ENCODE measurements at places on chromosomes 5 and 9.

GRCh38 chr9:93962561-93963440, 7.6 kb upstream of the BARX1 start:
- no peaks in the 10 kb centered on the region for H3K36me3 ChIP-seq
- no peak overlapping the region for H3K27ac ChIP-seq
- DNase-seq, result peak; percentile 48

DNA sequence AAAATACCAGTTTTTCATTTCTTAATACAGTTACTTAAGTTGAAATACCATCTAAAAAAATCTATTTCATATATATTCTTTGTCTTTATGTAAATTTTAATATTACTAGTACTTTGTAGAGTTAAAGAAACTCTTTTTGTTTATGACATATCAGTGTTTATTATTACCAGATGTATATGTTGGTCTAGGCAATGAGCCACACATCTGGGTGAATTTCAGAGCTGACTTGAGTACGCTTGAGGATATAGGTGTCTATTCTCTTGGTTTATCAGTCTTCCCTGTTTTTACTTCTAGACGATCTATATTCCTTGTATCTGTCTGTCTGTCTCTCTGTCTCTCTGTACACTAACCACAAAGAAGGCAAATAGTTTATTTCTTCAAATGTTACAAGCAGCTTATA, 2.9 kb downstream of the SMAD5 start:
- H3K36me3 ChIP-seq, result no peaks in the 10 kb centered on the region
- no peak for DNase-seq
- no peak overlapping the region for H3K4me3 ChIP-seq
- no peaks in the 10 kb centered on the region for H3K4me1 ChIP-seq

DNA sequence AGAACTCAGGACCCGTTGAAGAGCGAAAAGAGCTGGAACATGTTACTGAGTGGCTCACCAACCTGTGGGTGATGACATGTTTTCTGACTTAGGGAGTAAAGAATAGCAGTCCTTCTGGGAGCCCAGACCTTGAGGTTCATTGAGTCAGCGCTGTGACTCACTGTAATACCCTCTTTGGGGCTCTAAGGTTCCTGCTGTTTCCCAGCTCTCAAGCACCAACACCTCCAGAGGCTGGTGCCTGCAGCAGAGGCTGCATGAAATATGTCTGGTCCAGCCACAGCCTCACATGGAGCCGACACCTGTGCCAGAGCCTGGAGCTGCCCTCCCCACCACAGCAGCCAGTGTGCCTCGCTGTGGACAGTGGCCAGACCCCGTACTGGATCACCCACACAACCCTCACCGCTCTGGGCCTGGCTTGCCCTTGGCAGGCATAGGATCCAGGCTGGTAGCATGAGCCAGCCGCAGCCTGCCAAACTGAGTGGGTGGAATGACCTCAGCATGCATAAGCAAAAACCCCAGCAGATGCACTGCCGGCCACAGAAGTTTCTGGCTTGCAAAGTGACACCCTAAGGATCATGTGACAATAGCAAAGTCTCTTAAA, 143.5 kb upstream of the MRPS30 start:
- no peaks in the 10 kb centered on the region for H3K4me1 ChIP-seq
- no peak for DNase-seq
- H3K27me3 ChIP-seq, result no peaks in the 10 kb centered on the region
- H3K36me3 ChIP-seq, result no peaks in the 10 kb centered on the region
- H3K4me3 ChIP-seq, result no peak overlapping the region
- no peak overlapping the region for H3K27ac ChIP-seq

DNA sequence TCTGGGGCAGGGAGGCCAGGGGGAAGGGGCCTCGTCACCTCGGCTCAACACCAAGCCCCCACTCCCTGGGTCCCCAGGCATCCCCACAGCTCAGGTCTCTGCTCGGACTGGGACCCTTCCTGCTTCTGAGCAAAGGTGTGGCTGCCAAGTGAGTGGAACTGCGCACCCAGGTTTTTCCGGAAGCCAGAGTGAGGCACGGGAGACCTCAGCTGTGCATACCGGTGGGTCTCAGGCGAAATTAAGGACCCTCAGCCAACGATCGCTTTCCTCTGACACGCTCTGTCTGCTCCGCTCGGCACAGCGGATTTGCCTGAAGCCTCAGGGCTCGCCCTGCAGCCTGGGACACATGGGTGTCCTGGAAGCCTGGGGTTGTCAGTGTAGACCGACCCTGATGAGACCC, 41.0 kb upstream of the IRX4 start:
- no peak overlapping the region for H3K4me3 ChIP-seq
- no peak for DNase-seq
- H3K4me1 ChIP-seq, result no peaks in the 10 kb centered on the region
- H3K27ac ChIP-seq, result no peak overlapping the region
- peaks cover 6% of the 10 kb centered on the region for H3K27me3 ChIP-seq

GRCh38 chr9:89738137-89738932, 133.5 kb downstream of the GADD45G start:
- H3K36me3 ChIP-seq, result no peaks in the 10 kb centered on the region
- H3K4me3 ChIP-seq, result no peak overlapping the region
- H3K27ac ChIP-seq, result no peak overlapping the region
- H3K27me3 ChIP-seq, result no peaks in the 10 kb centered on the region

DNA sequence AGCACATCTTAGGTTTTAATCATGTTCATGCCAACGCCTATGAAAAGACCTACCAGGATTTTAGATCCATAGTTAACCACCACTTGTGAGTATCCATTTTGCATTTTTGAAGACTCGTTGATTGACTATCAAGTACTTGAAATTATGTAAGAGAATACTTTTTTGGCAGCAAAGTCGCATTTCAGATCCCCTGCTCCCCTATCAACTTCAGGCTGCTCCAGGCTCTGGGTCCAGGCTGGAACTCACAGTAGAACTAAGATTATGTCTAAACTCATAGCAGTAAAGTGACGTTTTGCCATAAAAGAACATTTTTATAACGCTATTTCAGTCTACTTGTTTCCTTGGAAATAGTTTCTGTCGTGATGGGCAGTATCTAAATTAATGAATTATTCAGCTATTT, 267.7 kb downstream of the FANCC start:
- H3K36me3 ChIP-seq, result no peaks in the 10 kb centered on the region
- peaks cover 9% of the 10 kb centered on the region for H3K4me1 ChIP-seq
- peaks cover 3% of the 10 kb centered on the region for H3K27me3 ChIP-seq
- DNase-seq, result no peak

DNA sequence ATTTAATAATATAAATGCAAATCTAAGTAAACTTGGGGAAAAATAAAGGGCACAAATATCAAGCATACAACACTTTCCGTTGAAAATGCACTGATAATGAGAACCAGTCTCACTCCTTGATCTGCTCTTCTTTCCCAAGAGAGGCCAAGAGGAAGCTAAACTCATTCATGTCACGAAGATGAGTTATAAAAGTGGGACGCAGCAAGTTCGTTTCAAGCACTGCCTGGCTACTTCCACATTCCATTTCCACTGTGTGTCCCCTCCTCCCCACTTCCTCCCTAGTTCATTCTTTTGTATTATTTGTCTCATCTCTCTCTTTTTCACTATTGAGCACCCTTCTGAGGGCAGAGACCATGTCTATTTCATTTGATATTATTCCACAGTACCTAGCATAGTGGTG, 158.1 kb downstream of the SLC24A2 start:
- no peaks in the 10 kb centered on the region for H3K36me3 ChIP-seq
- no peak overlapping the region for H3K27ac ChIP-seq
- H3K4me3 ChIP-seq, result no peak overlapping the region
- no peaks in the 10 kb centered on the region for H3K4me1 ChIP-seq
- no peak for DNase-seq
- no peaks in the 10 kb centered on the region for H3K27me3 ChIP-seq

GRCh38 chr9:114399381-114399780, 11.6 kb upstream of the AKNA start:
- no peak overlapping the region for H3K4me3 ChIP-seq
- H3K36me3 ChIP-seq, result no peaks in the 10 kb centered on the region

DNA sequence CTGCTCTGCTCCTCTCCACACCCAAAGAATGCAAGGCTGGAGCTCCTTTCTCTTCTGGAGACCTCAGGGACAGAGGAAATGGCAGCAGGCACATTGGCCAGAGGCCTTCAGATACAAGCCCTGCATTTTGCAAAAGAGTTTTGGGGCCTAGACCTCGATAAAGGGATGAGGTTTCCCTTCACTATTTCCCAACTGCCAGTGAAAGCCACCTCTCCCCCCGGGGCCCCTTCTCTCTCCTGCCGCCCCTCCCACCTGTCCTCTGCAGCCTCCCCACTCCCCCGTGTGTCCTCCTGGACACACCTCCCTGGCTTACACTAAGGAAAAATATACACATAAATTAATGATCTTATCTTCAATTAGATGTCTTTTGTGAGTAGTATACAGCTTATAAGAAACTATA, 21.3 kb upstream of the LMNB1 start:
- H3K36me3 ChIP-seq, result no peaks in the 10 kb centered on the region
- H3K27me3 ChIP-seq, result no peaks in the 10 kb centered on the region
- DNase-seq, result no peak
- no peak overlapping the region for H3K27ac ChIP-seq
- no peak overlapping the region for H3K4me3 ChIP-seq

DNA sequence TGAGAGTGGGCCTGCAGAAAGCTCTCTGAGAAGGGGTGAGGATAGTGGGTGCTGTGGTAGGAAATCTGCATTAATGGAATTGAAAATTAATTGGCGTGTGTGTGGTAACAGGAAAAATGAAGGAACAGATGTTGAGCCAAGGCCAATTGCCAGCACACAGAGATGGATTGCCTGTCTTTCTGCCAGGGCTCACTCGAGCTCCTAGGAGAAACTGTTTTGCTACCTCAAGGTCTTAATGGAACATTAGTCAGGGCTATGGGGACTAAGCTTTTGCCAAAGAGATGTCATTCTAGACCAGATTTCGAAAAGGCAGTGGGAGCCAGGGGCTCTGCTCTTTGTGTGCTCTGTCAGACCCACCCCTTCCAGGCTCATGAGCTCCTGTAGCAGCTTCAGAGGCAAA, 124.0 kb upstream of the EFNA5 start:
- DNase-seq, result no peak
- H3K4me1 ChIP-seq, result no peaks in the 10 kb centered on the region
- no peaks in the 10 kb centered on the region for H3K27me3 ChIP-seq
- H3K36me3 ChIP-seq, result no peaks in the 10 kb centered on the region

DNA sequence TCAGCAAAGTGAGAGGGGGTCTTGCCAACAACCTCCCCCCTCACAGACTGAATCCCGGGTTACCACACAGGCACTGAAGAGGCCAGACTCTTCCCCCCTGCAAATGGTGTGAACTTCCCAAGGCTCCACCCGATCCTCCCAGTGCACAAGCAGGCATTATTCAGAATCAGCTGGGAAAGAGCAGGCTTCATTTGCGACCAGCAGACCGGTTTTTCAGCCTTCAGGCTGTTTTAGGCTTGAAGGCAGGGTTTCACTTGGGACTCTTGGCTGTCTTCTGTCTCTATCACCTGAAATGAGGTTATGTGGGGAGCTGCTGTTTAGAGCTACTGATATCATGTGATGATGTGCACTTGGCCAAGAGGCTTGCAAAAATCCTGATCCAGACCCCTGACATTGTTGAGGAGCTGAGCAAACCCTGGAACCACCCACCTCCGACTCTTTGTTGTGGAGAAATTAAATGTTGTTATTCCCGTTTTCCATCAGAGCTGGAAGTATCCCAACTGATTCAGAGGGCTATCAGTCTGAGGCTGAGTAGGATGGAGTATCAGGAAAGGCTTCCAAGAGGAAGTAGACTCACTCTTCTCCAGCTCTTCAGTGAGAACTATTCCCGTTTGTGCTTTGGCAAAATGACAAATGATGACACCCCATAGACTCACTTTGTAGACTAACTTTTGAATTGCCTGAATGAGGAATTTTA, 63.3 kb upstream of the ZFR start:
- DNase-seq, result no peak
- H3K4me3 ChIP-seq, result no peak overlapping the region
- no peaks in the 10 kb centered on the region for H3K36me3 ChIP-seq
- no peak overlapping the region for H3K27ac ChIP-seq
- peaks cover 9% of the 10 kb centered on the region for H3K4me1 ChIP-seq
- no peaks in the 10 kb centered on the region for H3K27me3 ChIP-seq

GRCh38 chr5:170885809-170886208, 24.0 kb downstream of the RANBP17 start:
- no peaks in the 10 kb centered on the region for H3K4me1 ChIP-seq
- no peaks in the 10 kb centered on the region for H3K36me3 ChIP-seq
- no peak for DNase-seq
- H3K27ac ChIP-seq, result no peak overlapping the region
- no peaks in the 10 kb centered on the region for H3K27me3 ChIP-seq

- H3K4me3 ChIP-seq, result no peak overlapping the region
- no peaks in the 10 kb centered on the region for H3K36me3 ChIP-seq
- H3K27ac ChIP-seq, result no peak overlapping the region
- no peak for DNase-seq
- peaks cover 14% of the 10 kb centered on the region for H3K27me3 ChIP-seq
These were observed 438 bp upstream of the ARSI start for GRCh38 chr5:150303070-150303615.

DNA sequence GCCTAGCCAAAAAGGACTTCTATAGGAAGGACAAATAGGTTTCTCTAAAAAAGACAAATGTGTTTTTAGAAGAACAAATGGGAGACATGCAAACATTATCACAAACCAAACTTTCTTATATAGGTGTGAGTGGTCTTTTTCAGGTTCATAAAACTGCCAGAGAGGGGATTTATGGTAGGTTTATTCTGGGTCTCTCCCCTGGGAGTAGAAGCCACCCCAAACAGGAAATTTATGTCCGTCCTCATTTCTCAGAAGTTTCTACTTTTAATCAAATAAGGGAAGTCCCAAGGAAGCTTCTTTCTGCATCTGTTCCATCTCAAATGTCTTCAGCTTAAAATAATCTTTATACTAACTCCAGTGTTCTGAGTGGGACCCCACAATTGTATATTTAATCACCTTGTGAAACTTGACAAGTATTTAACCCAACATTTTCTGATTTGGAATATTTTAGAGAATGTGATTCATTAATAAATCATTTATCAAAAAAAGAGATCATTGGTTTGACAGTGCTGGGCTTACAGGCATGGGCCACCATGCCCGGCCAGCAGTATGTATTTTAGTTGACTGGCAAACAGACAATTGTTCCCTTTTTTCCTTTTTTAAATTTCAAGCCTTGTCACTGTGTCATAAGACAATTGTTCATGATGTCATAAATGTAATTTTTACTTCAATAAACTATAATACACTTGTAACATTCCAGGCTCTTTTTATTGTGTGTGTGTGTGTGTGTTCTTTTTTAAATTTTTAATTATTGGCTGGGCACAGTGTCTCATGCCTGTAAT, 44.6 kb upstream of the GLDC start:
- H3K4me1 ChIP-seq, result no peaks in the 10 kb centered on the region
- H3K4me3 ChIP-seq, result no peak overlapping the region
- H3K27ac ChIP-seq, result no peak overlapping the region

- no peak overlapping the region for H3K27ac ChIP-seq
- H3K36me3 ChIP-seq, result no peaks in the 10 kb centered on the region
- no peaks in the 10 kb centered on the region for H3K4me1 ChIP-seq
- no peaks in the 10 kb centered on the region for H3K27me3 ChIP-seq
These were observed 135.1 kb downstream of the KIF4B start for GRCh38 chr5:155148694-155149093.

DNA sequence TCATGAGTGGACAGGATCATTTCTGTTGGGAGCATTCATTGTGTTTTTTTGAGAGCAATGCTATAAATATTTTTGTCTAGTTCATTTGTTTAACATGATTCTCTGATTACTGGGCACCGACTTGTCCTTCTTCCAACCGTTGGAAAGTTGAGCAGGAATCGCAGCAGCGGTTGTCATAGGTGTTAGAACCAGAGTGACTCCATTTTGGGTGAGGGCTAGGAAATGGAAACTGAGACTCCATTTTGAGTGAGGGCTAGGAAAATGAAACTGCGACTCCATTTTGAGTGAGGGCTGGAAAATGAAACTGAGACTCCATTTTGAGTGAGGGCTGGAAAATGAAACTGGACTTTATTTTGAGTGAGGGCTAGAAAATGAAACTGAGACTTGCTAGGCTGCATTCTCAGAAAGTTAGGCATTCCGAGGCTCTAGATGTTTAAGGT, 100.6 kb downstream of the ICE1 start:
- no peaks in the 10 kb centered on the region for H3K36me3 ChIP-seq
- DNase-seq, result peak; percentile 8
- H3K27ac ChIP-seq, result no peak overlapping the region
- peak overlapping the region; percentile 44 for H3K4me3 ChIP-seq
- peaks cover 4% of the 10 kb centered on the region for H3K4me1 ChIP-seq
- H3K27me3 ChIP-seq, result no peaks in the 10 kb centered on the region
